G401 (cell line): ENCODE measurements at places on chromosomes 12 and 14.

- DNase-seq, result no peak
These were observed 82.6 kb downstream of the ERC1 start for GRCh38 chr12:1073652-1074051.

GRCh38 chr14:60506985-60507829 is 1.7 kb upstream of the SIX6 start:
- no peak for DNase-seq

- no peak for DNase-seq
These were observed 88.7 kb downstream of the ACADS start for GRCh38 chr12:120814203-120814902.

DNA sequence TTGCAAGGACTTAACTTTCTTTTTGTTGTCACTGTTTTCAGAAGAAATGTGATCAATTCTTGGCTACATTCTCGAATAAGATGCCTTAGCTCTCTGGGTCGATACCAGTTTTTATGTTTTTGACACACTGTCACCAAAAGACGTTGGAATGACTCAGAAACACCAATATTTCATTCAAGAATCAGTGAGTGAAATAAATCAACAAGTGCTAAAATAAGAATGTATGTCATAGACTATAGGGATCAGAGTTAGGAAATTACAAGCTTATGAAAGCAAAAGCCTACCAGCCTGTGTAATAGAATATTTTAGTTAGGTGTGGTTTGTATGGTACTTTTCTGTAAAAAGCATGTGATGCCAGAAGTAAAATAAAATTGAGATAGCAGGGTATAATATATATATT is 17.8 kb downstream of the PPHLN1 start:
- DNase-seq, result no peak

DNA sequence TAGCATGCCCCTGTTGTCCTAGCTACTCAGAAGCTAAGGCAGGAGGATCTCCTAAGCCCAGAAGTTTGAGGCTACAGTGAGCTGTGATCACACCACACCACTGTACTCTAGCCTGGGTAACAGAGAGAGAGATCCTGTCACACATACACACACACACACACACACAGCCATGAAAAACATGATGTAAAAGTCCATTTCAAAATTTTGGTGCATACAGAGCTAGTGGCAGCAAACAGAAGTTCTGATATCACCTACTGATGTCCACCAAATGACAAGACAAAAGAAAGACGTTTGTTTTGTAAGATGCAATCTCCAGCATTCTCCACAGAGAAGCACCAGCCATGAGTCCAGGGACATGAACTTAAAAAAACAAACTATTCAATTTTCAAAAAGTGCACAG is 15.9 kb downstream of the AREL1 start:
- DNase-seq, result no peak

GRCh38 chr12:82069931-82070514 is 288.2 kb downstream of the CCDC59 start:
- no peak for DNase-seq

GRCh38 chr12:31631809-31632208 is 27.7 kb upstream of the ETFBKMT start:
- DNase-seq, result no peak

GRCh38 chr14:103606963-103607668 is 21.9 kb upstream of the KLC1 start:
- peak; percentile 66 for DNase-seq

DNA sequence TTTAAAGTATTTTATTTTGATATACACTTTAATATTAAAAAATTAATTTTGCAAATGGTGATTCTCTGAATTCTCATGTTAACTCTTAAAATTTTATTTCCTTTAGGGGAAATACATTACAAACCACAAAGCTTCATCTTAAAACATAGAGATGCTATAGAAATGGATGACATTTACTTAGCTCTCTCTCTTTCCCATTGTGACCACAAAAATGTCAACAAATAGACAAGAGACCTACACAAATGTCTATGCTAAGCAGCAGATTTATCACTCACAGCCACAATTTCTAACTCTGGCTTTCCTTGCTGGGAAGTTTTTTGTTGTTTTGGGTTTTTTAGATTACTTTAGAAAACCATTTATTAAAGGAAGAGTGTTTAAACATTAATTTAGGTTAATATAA is 19.9 kb upstream of the PHC1 start:
- no peak for DNase-seq

- DNase-seq, result no peak
These were observed 48.7 kb downstream of the SCARB1 start for GRCh38 chr12:124814741-124815613.

DNA sequence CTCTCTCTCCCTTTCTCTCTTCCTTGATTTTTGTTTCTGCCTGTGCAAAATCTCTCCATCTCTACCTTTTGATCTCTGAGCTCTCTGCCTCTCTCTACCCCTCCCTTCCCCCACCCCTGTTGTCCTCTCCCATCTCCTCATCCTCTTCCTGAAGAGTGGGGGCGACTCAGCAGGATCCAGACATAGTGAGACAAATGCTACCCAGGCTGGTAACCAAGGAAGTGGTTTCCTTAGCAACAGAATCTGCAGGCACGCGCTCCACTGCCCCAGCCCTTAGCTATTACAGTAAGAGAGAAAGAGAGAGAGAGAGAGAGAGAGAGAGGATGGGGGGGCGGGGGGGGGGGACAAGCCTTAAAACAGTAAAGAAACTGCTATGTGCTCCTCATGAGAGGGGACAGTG is 85.6 kb downstream of the CMKLR1 start:
- DNase-seq, result peak; percentile 80

- no peak for DNase-seq
These were observed 60.0 kb upstream of the PARP11 start for GRCh38 chr12:3933074-3933818.

- DNase-seq, result no peak
These were observed 11.3 kb downstream of the COA8 start for GRCh38 chr14:103574104-103574503.

- DNase-seq, result no peak
These were observed 16.9 kb downstream of the WSB2 start for GRCh38 chr12:118044075-118044474.

GRCh38 chr12:77795699-77796098 is 35.0 kb upstream of the NAV3 start:
- no peak for DNase-seq

- no peak for DNase-seq
These were observed 238.0 kb upstream of the SLC16A7 start for GRCh38 chr12:59357811-59358210.

DNA sequence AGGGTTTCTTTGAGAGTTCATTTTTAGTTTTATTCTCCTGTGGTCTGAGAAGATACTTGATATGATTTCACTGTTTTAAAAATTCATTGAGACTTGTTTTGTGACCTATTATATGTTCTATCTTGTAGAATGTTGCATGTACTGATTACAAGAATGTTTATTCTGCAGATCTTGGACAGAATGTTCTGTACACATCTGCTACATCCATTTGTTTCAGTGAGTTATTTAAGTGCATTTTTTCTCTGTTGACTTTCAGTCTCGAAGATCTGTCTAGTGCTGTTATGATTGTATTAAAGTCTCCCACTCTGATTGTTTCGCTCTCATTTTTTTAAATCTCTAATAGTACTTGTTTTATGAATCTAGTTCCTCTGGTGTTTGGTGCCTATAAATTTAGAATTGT is 1319.8 kb downstream of the TMEM121 start:
- no peak for DNase-seq

- no peak for DNase-seq
These were observed 535.4 kb downstream of the RPS29 start for GRCh38 chr14:49050822-49051221.

DNA sequence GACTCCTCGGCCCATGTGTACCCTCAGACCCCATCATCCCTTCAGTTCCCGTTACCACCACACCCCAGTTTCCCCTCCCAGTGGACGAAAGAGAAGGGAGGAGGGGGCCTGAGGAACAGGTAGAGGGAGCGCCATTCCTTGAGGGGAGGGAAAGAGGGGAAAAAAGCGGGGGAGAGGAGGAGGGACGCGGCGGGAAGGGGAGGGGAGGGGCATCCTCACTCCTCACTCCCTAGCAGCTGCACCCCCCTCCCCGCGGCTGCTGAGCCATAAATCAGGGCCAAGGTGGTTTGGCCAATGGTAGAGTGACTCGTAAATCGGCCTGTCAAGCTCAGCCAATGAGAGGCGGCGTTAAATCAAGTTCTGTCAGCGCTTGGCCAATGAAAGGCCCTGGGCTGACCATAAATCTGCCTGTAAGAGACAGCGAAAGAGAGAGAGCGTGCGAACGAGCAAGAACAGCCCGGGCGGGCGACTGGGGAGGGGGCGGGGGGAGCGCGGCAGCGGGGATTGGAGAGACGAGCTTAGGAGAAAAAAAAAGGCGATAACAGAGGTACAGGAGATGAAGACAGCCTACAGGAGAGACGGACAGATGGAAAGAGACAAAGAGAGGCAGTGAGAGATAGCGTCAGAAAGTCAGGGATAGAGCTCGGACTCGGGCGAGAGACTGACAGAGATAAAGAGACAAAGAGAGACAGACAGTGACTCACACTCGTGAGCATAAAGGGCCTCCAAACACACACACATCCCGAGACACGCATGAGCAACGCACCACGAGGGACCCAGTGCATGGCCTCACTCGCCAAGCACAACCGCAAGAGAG is 5.1 kb downstream of the GPR84 start:
- DNase-seq, result peak; percentile 100

DNA sequence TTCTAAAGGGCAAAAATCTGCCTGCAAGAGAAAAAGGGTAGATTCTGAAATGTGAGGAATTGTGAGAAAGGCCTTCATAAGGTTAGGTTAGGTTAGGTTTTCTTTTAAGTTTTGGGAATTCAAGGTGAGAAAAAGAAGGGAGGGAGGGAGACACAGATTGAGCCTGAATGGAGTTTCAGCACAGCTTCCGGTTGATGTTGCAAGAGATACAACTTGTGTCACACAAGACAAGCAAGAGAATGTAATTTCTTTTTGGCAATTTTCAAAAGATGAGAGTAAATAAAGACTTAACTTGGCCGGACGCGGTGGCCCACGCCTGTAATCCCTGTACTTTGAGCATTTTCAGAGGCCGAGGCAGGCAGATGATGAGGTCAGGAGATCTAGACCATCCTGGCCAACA is 63.8 kb downstream of the CPSF2 start:
- DNase-seq, result no peak

GRCh38 chr12:91044586-91044985 is 13.2 kb downstream of the KERA start:
- no peak for DNase-seq

- no peak for DNase-seq
These were observed 16.4 kb upstream of the CACNA2D4 start for GRCh38 chr12:1934831-1935230.

DNA sequence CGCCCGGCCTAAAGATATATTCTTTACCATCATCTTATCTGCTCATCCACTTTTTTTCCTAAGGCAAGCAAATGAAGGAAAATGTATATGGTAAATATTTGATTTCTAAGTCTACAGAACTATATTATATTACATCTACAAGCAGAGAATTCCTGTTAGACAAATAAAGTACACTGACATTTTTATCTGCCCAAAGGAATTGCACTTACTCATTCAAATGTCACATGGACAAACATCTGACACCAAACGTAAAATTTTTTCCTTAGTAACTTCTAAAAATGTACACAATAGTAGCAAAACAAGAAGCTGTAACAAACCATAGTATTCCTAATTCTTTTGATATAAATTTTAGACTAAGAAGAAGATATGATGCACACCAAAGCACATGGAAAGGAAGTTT is 51.0 kb downstream of the SPPL3 start:
- no peak for DNase-seq

- DNase-seq, result no peak
These were observed 67.5 kb downstream of the NIN start for GRCh38 chr14:50763382-50764007.

- DNase-seq, result no peak
These were observed 99.7 kb downstream of the FGD4 start for GRCh38 chr12:32499048-32499447.

DNA sequence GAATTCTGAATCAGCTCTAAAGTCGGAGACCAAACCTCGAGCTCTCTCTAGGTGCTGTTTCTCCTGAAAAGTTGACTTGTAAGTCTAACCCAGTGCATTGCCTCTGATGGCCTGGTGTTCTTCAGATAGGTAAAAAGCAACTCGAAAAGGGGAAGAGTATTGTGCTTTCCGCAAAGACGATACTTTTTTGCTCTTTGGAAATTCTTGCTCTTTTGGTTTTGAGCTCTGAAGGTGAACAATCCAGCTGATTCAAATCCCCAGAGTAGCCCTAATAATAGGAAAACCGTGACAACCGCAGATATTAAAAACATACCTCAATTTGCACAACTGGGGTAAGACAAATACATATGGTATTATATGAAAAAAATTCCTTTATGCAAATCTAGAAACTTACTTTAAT is 447.4 kb downstream of the RAD51B start:
- no peak for DNase-seq

GRCh38 chr12:41932470-41932991 is 212.1 kb downstream of the GXYLT1 start:
- peak; percentile 34 for DNase-seq

DNA sequence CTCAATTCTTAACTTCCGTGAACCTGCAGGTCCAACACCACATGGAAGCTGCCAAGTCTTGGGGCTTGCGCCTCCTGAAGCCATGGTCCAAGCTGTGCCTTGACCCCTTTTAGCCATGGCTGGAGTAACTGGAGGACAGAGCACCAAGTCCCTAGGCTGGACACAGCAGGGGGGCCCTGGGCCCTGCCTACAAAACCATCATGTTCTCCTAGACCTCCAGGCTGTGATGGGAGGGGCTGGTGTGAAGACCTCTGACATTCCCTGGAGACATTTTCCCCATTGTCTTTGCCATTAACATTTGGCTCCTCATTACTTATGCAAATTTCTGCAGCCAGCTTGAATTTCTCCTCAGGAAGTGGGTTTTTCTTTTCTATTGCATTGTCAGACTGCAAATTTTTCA is 570.1 kb downstream of the FSCB start:
- DNase-seq, result no peak

DNA sequence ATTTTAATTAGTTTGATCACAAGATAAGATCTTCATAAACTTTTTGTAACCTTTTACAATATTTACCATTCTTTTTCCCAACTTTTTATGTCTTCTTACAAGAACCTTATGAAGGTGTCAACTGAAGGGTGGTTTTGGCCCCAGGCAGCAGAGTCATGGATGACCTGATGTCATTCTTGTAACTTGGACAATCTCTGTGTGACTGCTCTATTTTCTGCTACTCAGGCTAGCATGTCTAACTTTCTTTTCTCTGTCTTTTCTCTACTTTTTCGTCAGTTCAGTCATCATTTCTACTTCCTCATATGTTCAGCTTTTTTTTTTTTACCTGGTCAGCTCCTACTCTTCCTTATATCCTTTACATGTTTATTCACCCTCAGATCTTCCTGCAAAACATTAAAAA is 150.7 kb upstream of the PTPRQ start:
- no peak for DNase-seq

GRCh38 chr12:30440826-30441602 is 254.7 kb downstream of the IPO8 start:
- no peak for DNase-seq
